AG04449 (cell line): ENCODE measurements at places on chromosomes 11 and 22.
A peak's percentile ranks its signal among the peaks of the same experiment; 100 is the strongest.

DNA sequence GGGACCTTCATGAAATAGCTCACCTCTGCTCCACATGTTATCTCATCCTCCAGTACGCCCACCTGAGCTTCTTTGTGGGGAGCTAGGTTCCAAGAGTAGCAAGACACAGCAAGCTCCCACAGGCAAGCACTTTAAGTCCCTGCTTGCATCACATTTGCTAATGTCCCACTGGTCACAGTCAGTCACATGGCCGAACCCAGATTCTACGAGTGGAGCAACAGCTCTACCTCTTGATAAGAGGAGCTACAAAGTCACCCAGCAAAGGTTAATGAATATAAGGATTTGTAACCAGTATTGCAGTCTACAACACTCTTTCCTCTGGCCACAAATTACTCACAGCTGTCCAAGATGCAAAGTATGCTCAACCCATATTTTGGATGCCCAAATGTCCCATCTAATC, 15.2 kb upstream of the MS4A15 start:
- no peak for DNase-seq

GRCh38 chr22:33544707-33545106, 375.6 kb downstream of the LARGE1 start:
- no peak for DNase-seq

GRCh38 chr11:71311176-71311925, 59.0 kb upstream of the SHANK2 start:
- DNase-seq = no peak

DNA sequence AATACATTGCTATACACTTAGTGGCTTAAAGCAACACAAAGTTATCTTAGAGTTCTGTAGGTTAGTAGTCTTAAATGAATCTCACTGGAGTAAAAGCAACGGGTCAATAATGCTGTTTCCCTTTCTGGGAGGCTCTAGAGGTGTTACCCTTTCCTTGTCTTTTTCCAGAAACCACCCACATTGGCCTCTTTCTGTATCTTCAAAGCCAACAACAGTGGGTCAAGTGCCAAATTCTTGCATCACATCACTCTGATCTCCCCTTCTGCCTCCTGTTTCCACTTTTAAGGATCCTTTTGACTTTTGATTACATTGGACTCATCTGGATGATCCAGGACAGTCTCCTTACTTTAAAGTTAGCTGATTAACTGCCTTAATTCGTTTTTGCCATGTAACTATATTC, 93.6 kb downstream of the DDX10 start:
- DNase-seq = no peak

DNA sequence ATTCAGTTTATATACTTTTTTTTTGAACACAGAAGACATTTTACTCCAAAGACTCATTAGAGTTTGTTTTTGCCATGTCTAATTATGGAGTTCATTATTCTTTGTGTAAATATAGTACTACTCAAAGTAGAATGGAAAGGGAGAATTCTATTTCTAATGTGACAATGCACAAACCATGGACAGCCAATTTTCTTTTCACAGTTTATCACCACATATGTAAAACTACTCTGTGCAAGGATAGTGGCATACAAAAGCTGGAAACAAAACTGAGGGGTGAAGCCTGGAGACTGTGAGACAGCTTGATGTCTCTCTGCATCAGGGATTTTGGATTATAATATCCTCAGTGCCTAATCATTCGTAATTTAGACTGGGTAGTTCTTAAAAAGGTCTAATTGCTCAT, 75.5 kb downstream of the LUZP2 start:
- DNase-seq = no peak

DNA sequence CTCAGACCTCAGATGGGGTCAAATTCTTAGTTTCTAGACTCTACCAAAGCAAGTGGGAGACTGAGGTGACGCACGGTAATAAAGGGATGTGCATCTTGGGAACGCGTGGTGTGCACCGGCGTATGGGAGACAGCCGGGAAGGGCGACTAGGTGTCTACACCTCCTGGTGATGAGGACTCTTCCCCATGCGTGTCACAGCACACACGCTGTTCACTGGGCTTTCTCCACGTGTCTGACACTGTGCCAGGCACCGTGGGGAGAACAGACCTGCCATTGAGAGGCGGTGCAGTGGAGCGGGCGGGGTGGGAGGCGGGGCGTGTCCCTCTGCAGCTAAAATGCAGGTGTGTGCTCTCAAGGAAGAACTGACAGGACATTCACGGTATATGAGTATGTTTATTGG, 5.3 kb downstream of the FXYD6 start:
- DNase-seq = no peak

DNA sequence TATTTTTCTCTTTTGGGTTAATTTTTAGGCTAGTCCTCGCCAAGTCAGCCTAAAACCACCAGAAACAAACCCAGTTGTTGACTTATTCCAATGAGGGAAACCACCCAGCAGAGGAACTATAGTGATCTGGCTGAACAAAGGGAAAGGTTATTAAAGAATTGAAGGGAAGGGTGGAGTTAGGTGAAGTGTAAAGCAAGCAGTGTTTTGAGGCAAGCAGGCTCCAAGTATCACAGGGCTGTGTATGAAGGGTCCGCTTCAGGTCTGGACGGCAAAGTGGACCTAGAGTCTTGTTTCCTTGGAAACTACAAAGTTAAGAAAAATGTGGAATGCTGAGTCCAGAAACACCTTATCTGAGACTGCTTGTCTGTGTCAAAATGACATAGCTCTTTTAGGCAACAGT, 3.2 kb upstream of the TCN2 start:
- DNase-seq = no peak

GRCh38 chr11:118663381-118663780, 16.1 kb downstream of the TREH start:
- no peak for DNase-seq

GRCh38 chr22:17119481-17120202, 1.5 kb downstream of the TMEM121B start:
- DNase-seq = no peak

GRCh38 chr11:44036811-44037657, 10.7 kb upstream of the ACCSL start:
- peak; percentile 41 for DNase-seq

DNA sequence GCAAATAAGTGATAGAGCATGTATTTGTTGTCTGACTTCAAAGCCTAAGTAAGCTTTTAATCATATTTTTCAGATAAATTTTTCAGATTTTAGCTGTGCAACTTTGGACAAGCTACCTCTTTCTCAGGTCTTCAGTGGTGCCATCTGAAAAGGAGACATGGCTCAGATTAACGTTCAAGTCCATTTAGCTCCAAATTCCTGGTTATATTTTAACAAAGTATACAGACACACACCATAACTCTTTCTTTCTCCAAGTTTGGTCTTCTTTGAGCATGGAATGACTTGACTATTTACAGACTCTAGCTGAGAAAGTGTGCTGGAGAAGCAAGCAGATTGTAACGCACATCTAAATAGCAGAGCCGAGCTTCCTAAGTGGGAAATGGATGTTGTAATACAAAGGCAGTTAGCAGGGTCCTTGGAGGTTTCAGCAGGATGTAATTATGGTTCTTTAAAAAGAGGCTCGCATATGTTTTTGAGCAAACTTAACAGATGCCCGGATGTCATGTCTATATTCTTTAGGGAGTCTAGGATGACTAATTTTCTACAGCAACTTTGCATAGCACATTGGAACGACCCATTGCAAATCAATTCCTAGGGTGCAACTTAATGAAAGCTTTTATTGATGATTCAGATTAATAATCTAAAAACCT, 128.1 kb upstream of the E2F8 start:
- peak; percentile 67 for DNase-seq

DNA sequence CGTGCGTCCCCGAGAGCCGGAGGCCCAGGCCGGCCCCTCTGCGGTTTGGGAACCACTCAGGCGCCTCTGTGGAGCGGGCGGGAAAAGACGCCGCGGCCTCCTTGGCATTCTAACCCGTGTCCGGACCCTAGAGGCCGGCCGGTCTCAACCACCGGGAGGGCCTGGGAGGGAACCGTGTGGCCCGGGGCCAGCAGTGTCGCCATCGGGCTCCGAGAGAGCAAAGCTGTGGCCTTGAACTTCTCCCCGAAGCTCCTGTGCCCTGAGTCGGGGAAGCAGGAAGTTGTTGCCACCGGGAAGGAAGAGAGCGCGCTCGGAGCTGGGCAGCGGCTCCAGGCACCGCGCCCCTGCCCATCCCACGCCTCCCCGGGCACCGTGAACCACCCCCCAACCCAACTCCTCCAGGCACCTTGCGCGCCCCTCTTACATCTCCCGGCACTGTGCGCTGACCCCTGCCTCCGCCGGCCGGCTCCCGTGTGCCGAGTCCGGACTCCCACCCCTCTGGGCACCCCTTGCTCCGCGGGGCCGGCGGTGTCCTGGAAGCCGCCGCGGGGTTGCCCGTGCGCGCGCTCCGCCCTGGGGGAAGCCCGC, 80.0 kb upstream of the PPARA start:
- no peak for DNase-seq

DNA sequence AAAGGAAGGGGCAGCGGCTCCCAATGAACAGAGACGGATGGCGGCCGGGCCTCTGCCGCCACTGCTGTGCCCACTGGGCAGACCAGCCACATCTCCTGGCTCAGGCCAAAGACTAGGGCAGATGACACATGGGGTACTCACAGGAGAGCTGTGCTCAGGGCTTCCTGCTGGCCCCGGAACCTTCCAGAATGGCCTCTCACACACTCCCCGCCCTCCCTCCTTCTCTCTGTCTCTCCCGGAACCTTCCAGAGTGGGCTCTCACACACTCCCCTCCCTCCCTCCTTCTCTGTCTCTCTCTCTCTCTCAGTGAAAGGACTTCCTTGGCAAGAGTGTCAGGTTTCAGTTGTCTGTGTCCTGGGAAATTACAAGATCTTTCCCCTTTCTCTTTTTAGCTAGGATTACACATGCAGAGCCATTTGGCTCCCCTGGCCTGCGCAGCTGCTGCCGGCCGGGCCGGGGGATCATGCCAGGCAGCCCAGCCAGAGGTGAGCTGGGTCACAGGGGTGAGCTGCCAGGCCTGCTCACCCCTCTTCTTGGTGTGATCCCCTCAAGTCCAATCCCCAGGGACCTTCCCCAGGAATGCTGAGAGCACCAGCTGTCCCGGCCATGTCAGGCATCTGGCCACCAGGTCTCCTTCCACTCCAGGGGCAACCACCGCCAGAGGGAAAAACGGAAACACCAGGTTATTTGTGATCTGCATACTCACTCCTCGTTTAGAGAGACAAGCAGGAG, 45.3 kb upstream of the ADA2 start:
- no peak for DNase-seq

- DNase-seq = no peak
Measured at GRCh38 chr11:62666259-62666926, 1.3 kb downstream of the CSKMT start.

GRCh38 chr11:79080551-79080950, 360.3 kb downstream of the TENM4 start:
- DNase-seq = no peak

GRCh38 chr11:33086017-33086416, 46.6 kb downstream of the TCP11L1 start:
- no peak for DNase-seq

DNA sequence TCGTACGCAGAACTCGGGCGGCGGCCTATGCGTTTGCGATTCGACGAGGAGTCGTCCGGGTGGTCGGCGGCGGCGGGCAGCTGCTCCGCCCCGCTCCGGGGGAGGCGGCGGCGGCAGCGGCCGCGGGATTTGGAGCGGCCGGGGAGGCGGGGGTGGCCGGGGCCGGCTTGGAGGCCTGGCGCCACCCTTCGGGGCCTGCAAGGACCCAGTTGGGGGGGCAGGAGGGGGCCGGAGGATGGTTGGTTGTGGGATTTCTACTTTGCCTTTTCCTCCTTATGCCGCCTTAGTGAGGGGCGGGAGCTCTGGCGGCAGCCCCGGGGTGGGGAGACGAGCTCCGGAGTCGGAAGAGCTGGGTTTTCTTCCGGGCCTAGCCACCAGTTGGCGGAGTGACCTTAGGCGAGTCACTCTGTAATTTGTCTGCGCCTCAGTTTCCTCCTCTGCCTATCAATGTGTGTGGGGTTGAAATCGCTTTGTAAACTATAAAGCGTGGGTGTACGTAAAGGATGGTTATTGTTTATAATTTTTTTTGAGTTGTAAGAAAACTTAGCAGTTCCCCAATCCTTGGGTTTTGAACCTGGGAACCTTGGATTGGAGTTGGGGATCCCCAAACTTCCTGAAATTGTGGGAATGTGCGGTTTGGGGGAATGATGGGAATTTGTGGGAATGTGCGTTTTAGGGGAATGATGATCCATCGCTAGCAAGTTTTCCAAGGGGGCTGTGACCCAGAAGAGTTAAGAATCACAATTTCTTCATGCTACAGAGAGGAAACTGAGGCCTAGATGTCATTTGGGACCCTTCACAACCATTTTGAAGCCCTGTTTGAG, 679 bp downstream of the TUG1 start:
- DNase-seq = no peak

DNA sequence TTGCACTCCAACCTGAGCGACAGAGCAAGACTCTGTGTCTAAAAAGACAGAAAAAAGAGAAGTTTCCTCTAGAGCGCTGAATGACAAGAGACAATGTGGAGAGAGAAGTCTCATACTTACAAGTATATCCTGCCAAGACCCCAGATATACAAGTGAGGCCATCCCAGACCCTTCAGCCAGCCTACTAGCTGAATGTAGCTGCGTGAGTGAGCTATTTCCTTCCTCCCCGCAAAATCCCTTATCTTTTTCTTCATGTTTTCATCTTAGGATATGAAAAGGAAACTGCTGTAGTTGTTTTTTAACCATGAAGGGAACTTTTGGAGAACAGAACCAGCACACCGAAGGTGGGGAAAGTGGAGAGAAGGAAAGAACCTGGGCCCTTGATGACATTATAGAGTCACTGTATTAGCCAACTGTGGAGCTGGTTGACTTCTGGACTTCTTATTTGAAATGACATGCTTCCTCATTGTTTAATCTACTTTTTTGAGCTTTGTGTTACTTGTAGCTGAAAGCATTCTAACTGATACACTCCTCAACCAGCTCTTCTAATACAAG, 4.4 kb upstream of the DDX17 start:
- DNase-seq = no peak

DNA sequence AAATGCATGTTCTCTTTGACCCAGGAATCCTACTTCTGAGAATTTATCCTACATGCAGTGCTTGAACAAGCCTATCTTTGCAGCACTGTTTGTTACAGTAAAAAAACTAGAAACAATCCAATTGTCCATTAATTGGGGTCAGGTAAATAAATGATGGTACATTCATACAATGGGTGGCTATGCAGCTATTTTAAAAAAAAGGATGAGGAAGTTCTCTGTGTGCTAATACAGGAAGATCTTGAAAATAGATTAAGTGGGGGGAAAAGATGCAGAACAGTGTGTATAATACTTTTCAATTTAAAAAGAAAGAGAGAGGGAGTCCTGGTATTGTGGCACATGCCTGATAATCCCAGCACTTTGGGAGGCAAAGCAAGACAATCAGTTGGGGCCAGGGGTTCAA, 9.5 kb upstream of the CREB3L1 start:
- DNase-seq = no peak

- DNase-seq = no peak
Measured at GRCh38 chr11:3949125-3949524, 93.7 kb downstream of the STIM1 start.

- no peak for DNase-seq
Measured at GRCh38 chr22:24968066-24968561, 15.6 kb downstream of the KIAA1671 start.

DNA sequence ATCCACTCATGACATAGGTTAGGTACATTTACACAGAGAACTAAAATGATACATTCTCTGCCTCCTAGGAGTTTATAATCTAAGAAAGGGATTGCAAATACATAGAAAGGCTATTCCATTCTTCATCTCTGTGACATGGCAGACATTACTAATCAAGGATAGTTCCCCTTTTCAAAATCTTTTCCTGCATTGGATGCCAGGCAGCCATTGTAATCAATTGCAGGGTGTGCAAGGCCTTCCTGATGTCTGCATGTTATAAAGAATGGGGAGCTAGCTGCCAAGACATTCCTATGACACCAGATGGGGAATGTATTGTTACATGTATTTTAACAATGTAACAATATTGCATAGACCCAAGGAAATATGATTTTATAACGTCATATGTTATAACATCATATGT, 82.0 kb downstream of the KIRREL3 start:
- DNase-seq = no peak
